NCI-H146 (cell line): ENCODE measurements at places on chromosomes 6 and 20.

DNA sequence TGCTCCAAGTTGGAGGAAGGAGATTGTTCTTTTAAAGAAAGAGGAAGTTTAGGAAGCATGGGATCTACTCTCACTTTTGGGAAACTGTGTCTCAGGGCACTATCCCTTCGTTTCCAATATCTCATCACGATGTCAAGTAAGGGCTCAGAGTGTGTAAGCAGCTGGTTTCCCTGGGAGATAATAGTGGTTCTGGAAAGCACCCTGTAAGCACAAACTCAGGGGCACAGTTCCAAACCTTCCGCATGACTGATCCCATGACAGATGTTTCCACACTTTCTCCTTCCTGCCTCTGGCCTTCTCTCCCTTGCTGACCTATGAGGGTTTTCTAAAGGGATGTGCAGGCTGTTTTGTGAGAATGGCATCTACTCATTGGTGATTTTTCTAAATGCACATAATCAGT, 33.9 kb downstream of the ADTRP start:
- DNase-seq: no peak

- DNase-seq: no peak
These were observed 52.3 kb downstream of the PLEKHG1 start for GRCh38 chr6:150651808-150652470.

DNA sequence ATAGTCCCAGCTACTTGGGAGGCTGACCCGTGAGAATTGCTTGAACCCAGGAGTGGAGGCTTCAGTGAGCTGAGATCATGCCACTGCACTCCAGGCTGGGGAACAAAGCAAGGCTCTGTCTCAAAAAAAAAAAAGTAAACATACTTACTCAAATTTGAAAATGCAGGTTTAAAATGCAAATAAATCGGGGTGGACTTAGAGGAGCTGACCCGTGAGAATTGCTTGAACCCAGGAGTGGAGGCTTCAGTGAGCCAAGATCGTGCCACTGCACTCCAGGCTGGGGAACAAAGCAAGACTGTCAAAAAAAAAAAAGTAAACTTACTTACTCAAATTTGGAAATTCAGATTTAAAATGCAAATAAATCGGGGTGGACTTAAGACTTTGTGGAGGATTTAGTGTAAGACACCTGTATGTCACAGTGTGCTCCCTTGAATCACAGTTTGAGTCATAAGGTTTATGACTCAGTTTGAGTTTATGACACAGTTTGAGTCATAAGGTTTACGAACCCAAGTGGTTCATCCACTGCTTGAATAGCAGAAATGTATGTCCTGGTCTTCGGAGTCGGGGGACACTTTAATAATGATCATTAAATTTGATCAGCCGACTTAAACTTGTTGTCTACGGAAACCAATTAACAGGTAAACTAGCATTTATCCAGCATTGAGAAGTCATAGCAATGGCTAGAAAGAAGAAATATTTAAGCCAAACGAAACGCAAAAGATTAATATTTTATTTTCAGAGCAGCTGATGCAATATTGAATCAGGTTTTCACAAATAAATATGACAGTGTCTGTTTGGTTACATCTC, 6.8 kb upstream of the MRPS10 start:
- DNase-seq: no peak

DNA sequence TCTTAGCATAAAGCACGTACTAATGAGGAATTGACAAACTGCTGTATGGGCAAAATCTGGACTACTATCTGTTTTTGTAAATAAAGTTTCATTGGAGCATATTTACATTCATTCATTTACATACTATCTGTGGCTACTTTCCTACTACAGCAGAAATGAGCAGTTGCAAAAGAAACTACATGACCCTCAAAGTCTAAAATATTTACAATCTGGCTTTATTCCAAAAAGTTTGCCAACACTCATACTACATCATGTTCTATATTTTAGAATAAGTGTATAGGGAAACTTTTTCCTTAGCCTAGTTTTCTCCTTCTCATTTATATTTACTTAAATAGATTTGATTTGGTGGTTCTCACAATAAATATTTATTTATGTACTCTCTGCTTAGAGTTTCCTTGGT, 208.2 kb downstream of the RIMS1 start:
- DNase-seq: no peak

DNA sequence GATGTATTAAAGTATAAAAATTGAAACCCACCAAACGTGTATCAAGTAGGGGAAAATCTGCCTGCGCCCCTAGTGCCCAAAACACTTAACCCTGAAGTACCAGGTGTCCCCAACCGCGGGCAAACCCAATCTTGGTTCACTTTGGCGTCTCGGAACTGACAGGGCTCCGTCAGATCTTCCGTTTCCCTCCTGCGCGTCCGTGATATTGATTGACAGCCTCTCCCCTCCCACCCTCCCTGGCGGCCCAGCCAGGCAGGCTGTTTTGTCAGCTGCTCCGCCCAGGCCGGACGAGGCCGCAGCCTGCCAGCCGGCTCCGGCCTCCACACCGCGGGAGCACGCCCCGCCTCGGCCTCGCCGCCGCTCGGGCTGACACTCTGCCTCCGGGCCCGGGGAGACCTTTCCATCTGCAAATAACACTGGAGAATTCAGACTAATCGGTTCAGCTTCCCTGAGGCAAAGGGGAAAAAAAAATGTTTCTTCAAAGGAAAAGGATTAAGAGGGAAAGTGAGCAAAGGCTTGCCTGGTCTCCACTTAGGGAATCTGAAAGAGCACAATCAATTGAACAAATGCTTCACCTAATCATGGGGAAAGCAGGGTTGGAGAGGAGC, 234.9 kb upstream of the MCHR2 start:
- DNase-seq: peak; percentile 85

DNA sequence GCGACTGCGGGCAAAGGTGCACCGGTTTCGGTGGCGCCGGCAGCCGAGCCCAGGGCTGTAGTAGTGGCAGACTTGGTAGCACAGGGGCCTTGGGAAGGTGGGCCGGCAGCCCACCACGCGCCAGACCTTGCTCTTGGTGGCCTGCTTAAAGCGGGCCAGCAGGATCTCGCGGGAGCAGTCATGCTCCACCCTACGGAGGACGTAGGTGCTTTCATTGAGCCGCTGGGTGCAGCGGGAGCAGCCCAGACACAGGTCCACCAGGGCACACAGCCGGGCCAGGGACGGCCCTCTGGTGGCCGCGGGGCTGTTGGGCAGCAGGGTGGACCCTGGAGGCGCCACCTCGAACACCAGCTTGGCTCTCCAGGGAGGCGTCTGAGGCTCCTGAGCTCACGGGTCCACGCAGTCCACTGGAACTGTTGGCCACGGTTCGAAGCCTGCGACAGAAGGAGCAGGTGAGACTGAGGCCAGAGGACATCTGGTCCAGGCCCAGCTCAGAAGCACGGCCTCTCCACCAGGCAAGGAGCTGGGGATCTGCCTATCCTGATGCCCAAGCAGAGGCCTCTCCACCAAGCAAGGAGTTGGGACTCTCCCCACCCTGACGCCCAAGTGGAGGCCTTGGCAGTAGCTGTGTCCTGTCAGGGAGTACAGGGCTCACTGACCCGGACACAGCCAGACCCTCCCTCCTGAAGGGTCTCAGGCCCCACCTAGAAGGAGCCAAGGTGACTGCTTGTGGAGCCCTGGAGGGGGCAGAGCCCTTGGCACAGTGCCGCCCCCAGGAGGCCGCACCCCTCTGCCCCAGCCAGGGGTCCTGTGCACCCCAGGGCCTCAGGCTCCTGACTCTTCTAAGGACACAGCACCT, 1.0 kb downstream of the HELZ2 start:
- DNase-seq: no peak

DNA sequence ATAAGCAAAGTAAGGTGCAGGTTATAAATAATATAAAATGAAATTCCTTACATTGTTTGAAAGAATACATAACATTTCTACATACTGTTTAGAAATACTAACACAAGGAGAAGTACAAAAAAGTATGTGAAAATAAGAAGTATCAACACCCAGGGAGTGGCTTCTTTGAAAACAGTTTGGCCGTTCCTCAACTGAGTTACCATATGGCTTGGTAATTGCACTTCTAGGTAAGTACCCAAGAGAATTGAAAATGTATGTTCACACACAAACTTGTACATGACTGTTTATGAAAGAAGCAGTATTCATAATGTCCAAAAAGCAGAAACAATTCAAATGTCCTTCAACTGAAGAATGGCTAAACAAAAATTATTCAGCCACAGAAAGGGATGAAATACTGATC, 30.7 kb downstream of the PAK5 start:
- DNase-seq: no peak
